A549 treated with CpdA at 1 μM for 4 hours (cell line): ENCODE measurements at places on chromosomes 5 and 9. TPM values are rescaled to one million over a fixed set of nuclear protein-coding genes. Genes with fewer than 3 reads are reported as not detected.

C1QTNF2 gene
- total RNA-seq: 0.14 to 0.16 TPM (median 0.15 TPM) in 4 of 5 replicates, not detected in the other

SMIM3 gene
- 3.0 to 4.4 TPM (median 3.6 TPM) in 5 replicates for total RNA-seq

ZNF169 gene
- 1.6 to 2.2 TPM (median 2.0 TPM) in 5 replicates for total RNA-seq

ADGRV1 gene
- 0.74 to 1.1 TPM (median 0.80 TPM) in 5 replicates for total RNA-seq

MYO10 gene
- total RNA-seq: 59.6 to 85.6 TPM (median 74.9 TPM) in 5 replicates

PCDHB9 gene
- total RNA-seq: 0.01 to 0.03 TPM in 2 of 5 replicates, not detected in the others

SCGB3A2 gene
- not detected in 5 replicates for total RNA-seq

NDST1 gene
- 46.7 to 73.2 TPM (median 59.2 TPM) in 5 replicates for total RNA-seq

CCDC192 gene
- not detected in 5 replicates for total RNA-seq

F2R gene
- total RNA-seq: 35.2 to 56.9 TPM (median 52.2 TPM) in 5 replicates

BAAT gene
- total RNA-seq: 0.47 to 0.79 TPM (median 0.58 TPM) in 5 replicates

ST6GALNAC6 gene
- 20.1 to 26.9 TPM (median 24.5 TPM) in 5 replicates for total RNA-seq

CWC27 gene
- total RNA-seq: 15.5 to 23.0 TPM (median 15.9 TPM) in 5 replicates
